ENCODE measurements at places on chromosomes 4 and X.

- no peak for DNase-seq
These were observed 1.3 kb upstream of the JAKMIP1 start for GRCh38 chr4:6201580-6202091.

- DNase-seq, result no peak
These were observed 2121.5 kb upstream of the AGA start for GRCh38 chr4:179563741-179564140.

- DNase-seq, result no peak
These were observed 95.3 kb downstream of the FANCB start for GRCh38 chrX:14777525-14777924.

- no peak for DNase-seq
These were observed 211.2 kb upstream of the KIT start for GRCh38 chr4:54446581-54446980.

GRCh38 chrX:138519296-138519695, 192.2 kb downstream of the FGF13 start:
- no peak for DNase-seq

DNA sequence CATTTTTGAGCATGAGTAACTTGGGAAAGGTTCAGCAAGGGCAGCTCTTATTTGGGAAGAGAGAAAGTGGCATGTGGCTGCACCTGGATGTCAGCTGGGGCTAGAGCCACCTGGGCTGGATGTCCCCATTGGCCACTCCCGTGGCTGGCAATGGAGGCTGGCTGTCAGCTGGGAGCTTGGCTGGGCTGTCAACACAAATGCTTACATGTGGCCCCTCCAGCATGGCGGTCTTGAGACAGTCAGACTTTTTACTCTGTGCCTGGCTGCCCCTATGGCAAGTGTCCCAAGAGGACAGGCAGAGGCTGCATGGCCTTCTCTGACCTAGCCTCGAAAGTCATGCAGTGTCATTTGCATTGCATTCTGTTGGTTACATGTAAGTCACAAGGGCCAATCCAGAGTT, 99.6 kb downstream of the FAM53A start:
- DNase-seq, result no peak

- DNase-seq, result no peak
These were observed 12.5 kb downstream of the IRF2 start for GRCh38 chr4:184461711-184462441.

GRCh38 chr4:44493924-44494323, 45.3 kb upstream of the KCTD8 start:
- DNase-seq, result no peak

GRCh38 chr4:158622251-158622650, 49.4 kb downstream of the C4orf46 start:
- no peak for DNase-seq

GRCh38 chrX:18994713-18995112, 10.8 kb upstream of the PHKA2 start:
- DNase-seq, result no peak

GRCh38 chr4:130110770-130111169, 1014.8 kb downstream of the C4orf33 start:
- DNase-seq, result no peak

DNA sequence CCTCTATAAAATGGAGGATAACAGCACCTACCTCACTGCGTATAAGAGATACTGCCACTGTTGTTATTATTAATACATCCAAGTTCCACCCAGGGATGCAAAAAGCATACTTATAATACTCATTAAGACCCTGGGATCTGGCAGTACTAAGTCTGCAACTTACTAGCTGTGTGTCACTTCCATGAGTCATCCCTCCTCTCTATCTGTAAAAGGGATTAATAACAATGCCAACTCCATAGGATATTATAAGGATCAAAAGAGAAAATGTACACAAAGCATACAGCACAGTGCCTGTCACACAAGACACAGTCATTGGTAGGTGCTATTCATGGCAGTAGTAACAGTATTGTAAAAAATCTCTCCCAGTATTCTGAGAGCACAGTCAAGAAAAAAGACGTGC, 216.7 kb downstream of the HS6ST2 start:
- no peak for DNase-seq

- DNase-seq, result no peak
These were observed 158.2 kb upstream of the DDIT4L start for GRCh38 chr4:100348473-100348872.

- no peak for DNase-seq
These were observed 41.3 kb downstream of the KIF4A start for GRCh38 chrX:70331161-70331560.

Measured in COR-L47 (cell line).